Erythroblast (primary cell): ENCODE measurements at places on chromosomes 1 and 21.

DNA sequence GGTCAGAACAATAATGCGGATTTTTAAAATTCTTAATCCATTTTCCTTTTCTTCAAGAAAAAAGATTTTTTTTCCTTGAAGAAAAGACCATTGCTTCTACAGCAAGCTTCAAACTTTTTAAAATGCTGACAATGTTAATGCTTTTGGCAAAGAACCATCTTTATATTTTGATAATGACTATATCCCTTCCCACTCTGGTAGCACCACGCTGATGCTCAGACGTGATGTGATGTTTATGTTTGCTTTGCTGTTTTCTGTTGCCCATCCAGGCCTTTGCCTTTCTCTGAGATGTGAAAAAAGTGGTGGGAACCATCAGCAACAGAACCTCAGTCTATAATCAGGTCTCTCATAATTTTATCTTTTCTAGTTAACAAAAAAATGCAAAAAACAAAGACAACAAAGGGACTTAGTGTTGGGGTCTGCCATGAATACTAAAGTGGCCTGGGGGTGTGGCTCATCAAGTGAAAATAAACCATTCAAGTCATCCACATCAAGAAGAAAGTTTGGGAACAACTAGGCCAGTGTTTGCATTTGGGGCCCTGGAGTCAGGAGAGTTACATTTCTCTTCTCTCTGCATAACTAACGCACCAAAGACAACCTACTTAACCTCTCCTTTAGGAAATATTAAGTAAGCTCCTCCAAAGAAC, 244.6 kb upstream of the DMRTA2 start:
- no peak for DNase-seq

GRCh38 chr1:44141531-44141930, at the start of gene KLF18:
Gene KLF18, minus strand, starts transcription at chr1:44141631. Its CDS starts 0 bp downstream, at chr1:44141631.
- DNase-seq = no peak

DNA sequence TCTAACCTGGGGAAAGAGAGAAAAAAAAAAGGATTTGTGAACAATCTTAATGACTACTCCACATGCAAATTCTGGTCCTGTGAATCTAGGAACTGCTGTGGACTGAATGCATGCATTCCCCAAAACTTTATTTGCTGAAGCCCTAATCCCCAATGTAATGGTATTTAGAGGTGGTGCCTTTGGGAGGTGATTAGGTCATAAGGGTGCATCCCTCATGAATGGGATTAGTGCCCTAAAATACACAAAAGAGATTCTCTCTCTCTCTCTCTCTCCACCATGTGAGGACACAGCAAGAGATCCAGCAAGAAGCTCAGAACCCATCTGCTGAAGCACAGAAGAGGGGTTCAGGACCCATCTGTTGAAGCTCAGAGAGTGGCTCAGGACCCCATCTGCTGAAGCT, 26.2 kb upstream of the KIRREL1 start:
- no peak for DNase-seq

DNA sequence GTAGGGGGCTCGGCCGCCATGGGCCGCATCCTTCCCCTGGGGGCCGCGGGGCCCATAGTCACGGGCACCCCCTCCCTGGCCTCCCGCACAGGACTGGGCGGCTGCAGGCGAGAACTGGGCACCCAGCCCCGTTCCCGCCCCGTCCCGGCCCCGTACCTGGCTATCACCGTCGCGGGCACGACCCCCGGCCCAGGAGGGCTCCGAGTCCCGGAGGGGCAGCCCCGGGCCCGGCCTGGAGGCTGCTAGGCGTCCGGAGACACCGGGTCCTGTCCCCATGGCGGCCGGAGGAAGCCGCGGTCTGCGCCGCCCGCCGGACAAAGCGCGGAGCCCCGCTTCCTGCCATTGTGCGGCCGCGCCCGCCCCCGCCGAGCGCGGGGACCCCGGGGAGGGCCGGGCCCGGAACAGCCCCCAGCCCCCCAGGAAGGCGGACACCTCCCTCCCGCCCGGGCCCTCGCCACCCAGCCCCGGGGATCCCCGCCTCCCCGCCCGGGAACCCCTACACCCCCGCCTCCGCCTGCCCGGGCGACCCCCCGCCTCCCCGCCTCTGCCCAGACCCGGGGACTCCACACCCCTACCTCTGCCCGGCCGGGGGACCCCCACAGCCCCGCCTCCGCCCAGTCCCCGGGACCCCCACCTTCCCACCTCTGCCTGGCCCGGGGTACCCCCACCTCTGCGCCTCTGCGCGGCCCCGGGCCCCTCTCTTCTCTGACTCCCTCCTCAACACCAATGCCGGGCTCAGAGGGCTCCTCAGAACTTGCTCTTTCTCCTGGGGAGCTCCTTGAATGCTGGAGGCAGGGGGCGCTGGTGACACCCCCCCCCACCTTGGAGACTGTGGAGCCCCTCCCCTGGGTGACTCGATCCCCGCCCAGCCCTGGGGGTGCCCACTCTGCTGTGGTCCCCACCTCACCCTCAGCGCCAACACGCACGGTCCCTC, 6.0 kb downstream of the PLEKHG5 start:
- no peak for DNase-seq

GRCh38 chr1:234231061-234231892, 142.0 kb upstream of the COA6 start:
- no peak for DNase-seq

DNA sequence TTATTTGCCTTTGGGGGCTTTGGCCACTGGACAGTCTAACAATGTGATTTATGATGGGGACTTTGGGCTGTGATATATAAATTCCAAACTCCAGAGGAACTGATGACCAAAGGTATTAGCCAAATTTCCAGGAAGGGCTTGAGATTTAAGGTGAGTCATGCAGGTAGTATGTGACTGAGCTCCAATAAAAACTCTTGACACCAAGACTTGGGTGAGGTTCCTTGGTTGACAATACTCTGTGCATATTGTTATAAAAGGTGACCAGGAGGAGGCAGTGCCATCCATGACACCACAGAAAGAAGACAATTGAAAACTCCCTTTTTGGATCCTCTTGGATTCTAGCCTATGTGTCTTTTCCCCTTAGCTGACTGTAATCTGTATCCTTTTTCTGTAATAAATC, 392.7 kb upstream of the LRRC7 start:
- DNase-seq = no peak

DNA sequence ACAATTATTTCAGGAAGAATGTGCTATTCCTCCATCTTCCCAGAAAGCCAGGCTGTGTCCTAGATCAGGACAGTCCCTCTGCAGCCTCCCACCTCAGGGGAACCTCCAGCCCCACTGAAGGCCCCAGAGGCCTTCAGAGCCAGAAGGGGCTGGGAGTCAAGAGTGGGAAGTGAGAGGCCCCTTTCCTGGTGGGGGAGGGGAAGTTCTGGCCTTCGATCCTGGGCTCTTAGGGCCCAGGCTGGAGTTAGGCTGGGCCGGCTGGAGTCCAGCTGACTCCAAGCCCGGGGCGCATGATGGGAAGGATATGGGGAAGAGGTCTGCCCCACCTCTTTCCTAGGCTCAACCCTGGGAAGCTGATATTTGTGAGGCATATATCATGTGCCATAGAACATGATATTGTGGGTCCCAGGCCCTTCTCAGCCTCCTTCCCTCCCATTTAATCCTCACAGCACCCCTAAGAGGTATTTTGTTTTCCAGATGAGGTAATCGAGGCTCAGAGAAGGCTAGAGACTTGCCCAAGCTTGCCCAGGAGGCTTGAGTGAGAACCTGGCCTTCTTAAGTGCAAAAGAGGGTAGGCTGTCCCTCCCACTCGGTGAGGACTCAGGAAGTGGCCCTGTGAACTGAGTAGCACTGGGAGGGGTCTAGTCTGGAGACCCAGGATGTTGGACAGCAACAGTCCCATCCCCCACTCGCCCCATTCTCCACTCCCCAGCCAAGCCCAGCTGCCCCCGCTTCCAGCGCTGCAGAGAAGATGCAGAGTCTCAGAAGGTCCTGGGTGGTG, 18.6 kb upstream of the HSPG2 start:
- no peak for DNase-seq

DNA sequence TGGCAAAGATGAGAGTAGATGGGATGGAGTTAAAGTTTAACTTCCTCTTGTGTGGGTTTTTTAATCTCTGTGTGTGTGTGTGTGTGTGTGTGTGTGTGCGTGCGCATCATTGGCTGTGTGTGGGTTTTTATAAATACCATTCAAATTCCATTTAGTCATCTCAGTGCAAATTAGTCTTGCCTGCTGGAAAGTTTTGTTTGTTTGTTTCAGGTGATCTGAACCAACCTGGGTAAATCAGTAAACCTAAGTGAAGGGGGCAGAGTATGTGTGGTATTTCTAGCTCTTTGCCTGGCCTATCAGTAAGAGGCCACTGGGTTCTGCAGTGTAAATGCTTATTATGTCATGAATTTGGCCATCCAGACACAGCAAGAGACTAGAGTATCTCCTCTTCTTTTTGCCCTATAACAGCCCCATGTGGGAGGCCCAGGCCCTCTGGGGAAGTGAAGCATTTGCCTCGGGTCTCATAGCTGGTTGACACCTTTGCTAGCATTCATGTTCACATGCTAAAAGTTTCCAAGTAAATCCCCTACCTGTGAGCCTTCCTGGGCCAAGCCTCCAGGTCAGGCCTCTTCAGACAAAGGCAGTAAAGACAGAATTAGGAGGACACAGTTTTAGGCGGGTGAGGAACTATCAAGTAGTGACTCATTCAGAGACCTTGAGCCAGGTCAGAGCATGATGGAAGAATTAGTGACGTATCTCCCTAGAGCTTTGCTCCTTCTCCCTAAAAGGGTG, 14.7 kb downstream of the INTS3 start:
- DNase-seq = no peak

GRCh38 chr1:167330601-167331293, 110.1 kb downstream of the POU2F1 start:
- no peak for DNase-seq

DNA sequence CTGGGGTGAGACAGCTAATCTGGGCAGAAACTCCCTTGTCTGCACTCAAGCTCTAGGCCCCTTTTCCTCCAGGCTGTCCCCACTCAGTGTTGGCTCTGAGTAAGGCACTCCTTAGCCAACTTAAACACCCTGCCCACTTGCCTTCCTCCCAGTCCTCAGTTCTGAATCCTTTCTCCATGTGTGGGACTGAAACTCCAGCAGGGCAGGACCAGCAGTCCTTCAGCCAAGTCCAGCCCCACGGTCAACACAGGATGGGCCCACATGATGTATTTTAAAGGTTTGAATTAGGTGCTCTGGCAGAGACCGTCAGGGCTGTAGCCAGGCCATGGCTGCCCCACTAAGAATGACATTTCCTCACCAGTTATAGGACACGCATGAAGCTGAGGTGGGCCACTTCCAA, 107.8 kb downstream of the EDEM3 start:
- no peak for DNase-seq

DNA sequence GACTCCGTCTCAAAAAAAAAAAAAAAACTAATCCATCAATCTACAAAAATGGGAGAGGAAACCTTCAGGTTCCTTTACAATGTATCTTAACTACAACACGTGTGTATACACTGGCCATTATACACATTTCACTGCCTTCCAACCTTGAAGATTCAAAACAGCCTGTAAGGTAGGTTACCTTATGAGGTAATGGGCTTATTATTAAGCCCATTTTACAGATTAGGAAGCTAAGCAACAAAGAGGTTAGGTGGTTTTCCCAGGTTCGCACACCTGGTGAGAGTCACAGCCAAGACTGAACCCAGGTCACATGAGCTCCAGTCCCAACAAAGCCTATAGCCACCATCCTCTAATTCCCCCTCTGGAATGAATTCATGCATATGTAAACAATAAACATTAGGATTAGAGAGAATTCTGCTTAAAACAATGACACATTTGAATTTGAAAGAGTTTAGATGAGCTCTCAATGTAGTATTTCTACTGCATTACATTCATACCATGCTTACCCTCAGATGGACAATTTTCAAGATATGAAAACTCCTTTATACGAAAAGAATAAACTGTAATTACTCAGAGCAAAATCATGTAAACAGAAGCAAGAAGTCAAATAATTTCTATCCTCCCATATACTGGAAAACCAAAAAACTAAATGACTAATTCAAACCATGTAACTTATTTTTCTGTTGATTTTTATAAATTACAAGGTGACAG, 54.8 kb downstream of the EIF4G3 start:
- no peak for DNase-seq

DNA sequence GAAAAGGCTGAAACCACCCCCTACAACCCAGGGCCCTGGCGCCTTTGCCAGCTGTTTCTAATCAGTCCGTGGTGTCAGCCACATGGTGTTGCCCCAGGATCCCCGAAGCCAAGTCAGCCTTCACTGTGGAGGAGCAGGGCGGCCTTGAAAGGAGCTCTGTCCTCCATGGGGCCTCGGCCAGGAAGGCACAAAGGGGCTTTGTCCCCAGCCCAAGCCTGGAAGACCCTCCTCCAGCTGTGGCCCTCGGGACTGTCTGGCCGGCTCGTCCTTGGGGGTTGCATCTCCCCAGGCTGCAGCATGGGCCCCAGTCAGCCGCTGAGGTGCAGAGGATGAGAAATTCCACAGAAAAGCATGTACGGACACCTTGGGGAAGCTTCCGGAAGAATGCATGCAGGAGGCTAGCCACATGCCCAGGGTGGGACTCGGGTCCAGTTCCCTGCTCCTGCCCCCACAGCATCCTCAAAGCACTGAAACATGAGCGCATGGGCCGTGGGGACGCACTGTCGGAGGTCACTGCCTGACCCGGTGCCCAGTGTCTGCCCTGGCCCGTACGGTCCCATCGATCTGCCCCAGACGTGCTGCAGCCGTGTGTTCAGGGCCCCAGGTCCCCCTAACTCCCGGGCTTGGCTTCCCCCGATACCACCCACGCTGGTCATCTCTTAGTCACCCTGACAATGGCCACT, 38.6 kb upstream of the POFUT2 start:
- DNase-seq = no peak

GRCh38 chr1:204445860-204446412, 34.3 kb upstream of the PPP1R15B start:
- peak; percentile 49 for DNase-seq

DNA sequence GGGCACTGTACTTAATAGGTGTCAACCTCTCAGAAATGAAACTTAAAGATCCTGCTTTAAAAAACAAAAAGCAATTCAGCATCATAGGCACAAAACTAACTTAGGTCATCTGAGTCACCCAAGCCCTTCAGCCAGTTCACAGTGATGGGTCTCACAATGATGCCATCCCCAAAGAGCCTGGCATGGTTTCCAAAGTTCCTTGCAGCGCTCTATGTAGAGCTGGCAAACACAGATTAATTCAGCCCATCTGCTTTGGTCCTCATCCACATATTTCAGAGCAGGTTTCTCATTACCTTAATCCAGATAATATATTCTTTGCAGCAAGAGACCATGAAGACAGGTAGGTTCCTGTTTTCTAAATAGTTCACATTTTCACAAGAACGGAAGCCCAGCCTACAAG, 14.6 kb upstream of the PLA2G2C start:
- DNase-seq = no peak

- no peak for DNase-seq
Measured at GRCh38 chr1:35936838-35937237, 5.9 kb downstream of the AGO3 start.

- no peak for DNase-seq
Measured at GRCh38 chr1:12416744-12417143, 186.9 kb downstream of the VPS13D start.

- no peak for DNase-seq
Measured at GRCh38 chr1:184647471-184647870, 107.2 kb downstream of the EDEM3 start.

- no peak for DNase-seq
Measured at GRCh38 chr1:177933881-177934280, 36.0 kb downstream of the SEC16B start.

- DNase-seq = peak; percentile 86
Measured at GRCh38 chr1:76074321-76075187, at the start of gene ST6GALNAC3. Gene ST6GALNAC3, plus strand, starts transcription at chr1:76074746.

GRCh38 chr1:15949453-15950245, 26.3 kb downstream of the ZBTB17 start:
- peak; percentile 81 for DNase-seq

GRCh38 chr1:184379111-184379752, 7.6 kb upstream of the C1orf21 start:
- DNase-seq = no peak

- DNase-seq = no peak
Measured at GRCh38 chr1:36922593-36923426, 111.5 kb downstream of the GRIK3 start.

- no peak for DNase-seq
Measured at GRCh38 chr21:42760951-42761751, 107.7 kb downstream of the PDE9A start.
